Mammary microvascular endothelial cell (primary cell): ENCODE measurements at places on chromosomes 13 and 19. TPM values are rescaled to one million over a fixed set of nuclear protein-coding genes. Genes with fewer than 3 reads are reported as not detected.

Gene FXYD7
- not detected in 2 replicates for total RNA-seq

Gene PRRG2
- 1.1 and 3.3 TPM in 2 replicates for total RNA-seq

Gene BRSK1
- 0.25 and 0.27 TPM in 2 replicates for total RNA-seq

Gene ZNF446
- 5.6 and 7.7 TPM in 2 replicates for total RNA-seq

Gene PLIN5
- total RNA-seq: 0.07 TPM in 1 of 2 replicates, not detected in the other

Gene ZNF528
- 6.2 and 11.3 TPM in 2 replicates for total RNA-seq

Gene LGALS4
- total RNA-seq: not detected in 2 replicates

Gene SLC27A1
- total RNA-seq: 7.5 and 8.9 TPM in 2 replicates

Gene CTU1
- 12.1 and 14.8 TPM in 2 replicates for total RNA-seq

Gene FBXO17
- 2.1 and 6.5 TPM in 2 replicates for total RNA-seq

Gene NLRP11
- total RNA-seq: not detected in 2 replicates

Gene IRGC
- total RNA-seq: not detected in 2 replicates

Gene NOTCH3
- total RNA-seq: 0.34 and 0.40 TPM in 2 replicates

Gene NKPD1
- 0.05 TPM in 1 of 2 replicates, not detected in the other for total RNA-seq

Gene KPNA3
- total RNA-seq: 32.6 and 34.0 TPM in 2 replicates

Gene MBD3L3
- total RNA-seq: not detected in 2 replicates

Gene ANGPTL8
- total RNA-seq: not detected in 2 replicates

Gene LILRA1
- total RNA-seq: not detected in 2 replicates

Gene SHISA7
- not detected in 2 replicates for total RNA-seq

Gene IGFL3
- not detected in 2 replicates for total RNA-seq

Gene FSD1
- 7.9 and 9.6 TPM in 2 replicates for total RNA-seq

Gene FCAR
- not detected in 2 replicates for total RNA-seq

Gene CYP4F12
- total RNA-seq: not detected in 2 replicates

Gene YJEFN3
- 0.05 and 0.07 TPM in 2 replicates for total RNA-seq

Gene CACNG6
- 3.9 and 4.9 TPM in 2 replicates for total RNA-seq

Gene SIGLEC5
- 0.27 and 0.69 TPM in 2 replicates for total RNA-seq

Gene MEF2B
- 0.07 and 0.10 TPM in 2 replicates for total RNA-seq

Gene CYP2F1
- not detected in 2 replicates for total RNA-seq

Gene SCAF1
- 33.2 and 36.7 TPM in 2 replicates for total RNA-seq

Gene RASIP1
- 196 and 205 TPM in 2 replicates for total RNA-seq

Gene ZNF587B
- total RNA-seq: 10.1 TPM in 2 replicates

Gene CD33
- not detected in 2 replicates for total RNA-seq

Gene FPR1
- not detected in 2 replicates for total RNA-seq

Gene GPR12
- not detected in 2 replicates for total RNA-seq

Gene CABP5
- total RNA-seq: not detected in 2 replicates

Gene SSC5D
- 0.27 and 0.74 TPM in 2 replicates for total RNA-seq

Gene ZNF20
- total RNA-seq: 1.9 and 2.1 TPM in 2 replicates

Gene DMKN
- not detected in 2 replicates for total RNA-seq

Gene ADAMTSL5
- total RNA-seq: not detected in 2 replicates

Gene UNC13A
- total RNA-seq: under 0.01 and 0.54 TPM in 2 replicates

Gene KLK15
- not detected in 2 replicates for total RNA-seq

Gene ZNF69
- 5.4 and 9.2 TPM in 2 replicates for total RNA-seq

Gene SELENOV
- not detected in 2 replicates for total RNA-seq

Gene ACP5
- 0.39 and 1.2 TPM in 2 replicates for total RNA-seq

Gene KLK11
- not detected in 2 replicates for total RNA-seq

Gene DENND1C
- total RNA-seq: not detected in 2 replicates

Gene LAMP1
- total RNA-seq: 249 and 298 TPM in 2 replicates

Gene FCER2
- total RNA-seq: not detected in 2 replicates

Gene CEACAM16
- not detected in 2 replicates for total RNA-seq

Gene PSENEN
- 17.9 and 32.1 TPM in 2 replicates for total RNA-seq

Gene CCDC9
- total RNA-seq: 12.8 and 20.8 TPM in 2 replicates

Gene SUPT5H
- 72.3 and 79.9 TPM in 2 replicates for total RNA-seq

Gene NTN5
- total RNA-seq: 0.07 TPM in 1 of 2 replicates, not detected in the other

Gene IRF3
- 46.5 and 55.2 TPM in 2 replicates for total RNA-seq

Gene ARID3A
- 4.6 and 6.9 TPM in 2 replicates for total RNA-seq

Gene NLRP9
- total RNA-seq: not detected in 2 replicates

Gene ACER1
- not detected in 2 replicates for total RNA-seq
